IPS DF 6.9 (cell line): ENCODE measurements at places on chromosomes 3 and 15.

DNA sequence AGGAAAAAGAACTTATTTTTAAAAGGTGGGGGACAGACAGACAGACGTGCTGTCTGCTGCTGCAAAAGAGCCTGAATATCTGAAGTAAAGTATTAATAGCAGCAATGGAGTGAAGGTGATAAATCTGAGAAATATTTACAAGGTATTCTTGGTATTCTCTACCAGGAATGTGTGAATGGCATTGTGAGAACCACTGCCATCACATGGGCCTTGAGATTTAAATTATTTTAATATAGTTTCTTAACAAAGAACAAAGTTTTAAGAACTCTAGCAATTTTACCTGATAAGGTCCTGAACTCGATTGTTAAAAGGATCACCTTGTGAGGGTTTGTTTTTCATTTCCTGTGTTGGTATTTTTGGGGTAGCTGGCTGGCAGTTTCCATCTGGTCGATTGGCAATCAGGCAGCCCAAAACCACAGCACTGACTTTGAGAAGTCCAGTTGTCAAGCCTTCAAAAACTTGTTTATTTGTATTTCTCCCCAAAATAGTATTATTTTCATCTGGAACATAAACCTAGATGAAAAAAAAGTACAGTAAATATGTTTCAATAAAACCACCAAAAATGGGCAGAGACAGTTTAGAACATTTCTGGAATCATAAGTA, 97.3 kb downstream of the ISL2 start:
- no peaks in the 10 kb centered on the region for H3K36me3 ChIP-seq
- H3K27ac ChIP-seq = no peak overlapping the region
- H3K27me3 ChIP-seq = no peaks in the 10 kb centered on the region
- H3K4me3 ChIP-seq = no peak overlapping the region
- no peak for DNase-seq

GRCh38 chr15:43105077-43105736, 631 bp downstream of the UBR1 start:
- H3K4me1 ChIP-seq = no peaks in the 10 kb centered on the region
- no peak for DNase-seq
- no peaks in the 10 kb centered on the region; the same call in 1 of the 2 replicates for H3K36me3 ChIP-seq
- no peak overlapping the region for H3K27ac ChIP-seq
- no peaks in the 10 kb centered on the region for H3K27me3 ChIP-seq

GRCh38 chr3:139477710-139478640, 1.7 kb upstream of the RBP2 start:
- no peak overlapping the region for H3K4me3 ChIP-seq
- DNase-seq = no peak
- no peaks in the 10 kb centered on the region for H3K27me3 ChIP-seq
- H3K36me3 ChIP-seq = no peaks in the 10 kb centered on the region

DNA sequence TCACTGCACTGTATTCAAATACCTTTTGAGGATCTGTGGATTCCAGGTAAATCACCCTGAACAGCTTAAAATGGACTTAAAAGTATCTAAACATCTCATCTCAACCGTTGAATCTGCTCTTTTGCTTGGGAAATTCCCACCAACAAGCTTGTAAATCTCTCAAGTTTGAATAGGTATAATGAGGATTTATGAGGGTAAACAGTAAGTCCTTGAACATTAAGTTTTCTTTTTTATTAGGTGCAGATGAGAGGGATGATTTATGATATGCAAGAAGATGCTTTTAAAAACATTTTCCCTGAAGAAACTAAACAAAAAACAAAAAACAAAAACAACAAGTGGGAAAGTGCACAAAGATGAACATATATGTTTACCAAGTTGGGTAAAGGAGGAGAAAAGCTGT, 290.6 kb downstream of the ROBO1 start:
- no peak for DNase-seq
- no peaks in the 10 kb centered on the region; the same call in 1 of the 2 replicates for H3K4me1 ChIP-seq
- H3K36me3 ChIP-seq = no peaks in the 10 kb centered on the region
- H3K27ac ChIP-seq = no peak overlapping the region
- H3K4me3 ChIP-seq = no peak overlapping the region

DNA sequence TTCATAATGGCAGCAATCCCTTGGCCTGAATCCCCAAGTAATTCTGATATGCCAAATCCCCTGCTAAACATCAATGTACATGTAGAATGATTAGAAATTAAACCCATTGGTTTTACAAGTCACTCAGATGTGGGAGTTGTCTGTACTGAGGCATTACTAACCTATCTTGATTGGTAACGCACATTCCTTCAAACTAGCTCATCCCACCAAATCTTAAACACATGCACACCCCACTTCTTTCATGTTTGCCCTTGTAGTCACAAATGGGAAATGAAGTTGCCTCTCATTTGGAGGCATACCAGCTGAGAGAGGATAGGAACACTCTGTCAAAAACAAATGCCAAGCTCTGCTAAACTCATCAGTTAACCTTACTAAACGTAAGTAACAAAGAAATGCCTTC, 29.1 kb upstream of the MAN2C1 start:
- no peaks in the 10 kb centered on the region for H3K27me3 ChIP-seq
- no peaks in the 10 kb centered on the region for H3K4me1 ChIP-seq
- H3K27ac ChIP-seq = no peak overlapping the region
- H3K36me3 ChIP-seq = peaks cover 14% of the 10 kb centered on the region; the same call in 1 of the 2 replicates
- no peak for DNase-seq
- no peak overlapping the region for H3K4me3 ChIP-seq

DNA sequence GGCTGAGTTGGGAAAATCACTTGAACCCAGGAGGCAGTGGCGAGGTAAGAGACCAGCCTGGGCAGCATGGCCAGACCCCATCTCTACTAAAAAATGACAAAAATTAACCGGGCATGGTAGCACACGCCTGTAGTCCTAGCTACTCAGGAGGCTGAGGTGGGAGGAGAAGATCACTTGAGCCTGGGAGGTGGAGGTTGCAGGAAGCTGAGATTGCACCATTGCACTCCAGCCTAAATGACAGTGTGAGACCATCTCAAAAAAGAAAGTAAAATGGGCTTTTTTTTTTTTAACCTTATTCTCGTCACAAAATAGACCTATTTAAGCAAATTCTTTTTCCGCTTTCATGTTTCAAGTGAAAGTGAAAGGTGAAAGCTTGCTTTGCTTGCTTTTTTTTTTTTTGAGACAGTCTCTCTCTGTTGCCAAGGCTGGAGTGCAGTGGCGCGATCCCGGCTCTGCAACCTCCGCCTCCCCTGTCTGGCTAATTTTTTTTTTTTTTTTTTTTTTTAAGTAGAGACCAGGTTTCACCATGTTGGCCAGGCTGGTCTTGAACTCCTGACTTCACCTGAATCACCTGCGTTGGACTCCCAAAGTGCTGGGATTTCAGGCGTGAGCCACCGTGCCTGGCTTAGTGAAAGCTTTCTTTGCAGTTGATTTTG, 3.6 kb downstream of the PDIA3 start:
- no peak overlapping the region for H3K4me3 ChIP-seq
- no peaks in the 10 kb centered on the region for H3K27me3 ChIP-seq
- H3K36me3 ChIP-seq = no peaks in the 10 kb centered on the region; the same call in 1 of the 2 replicates
- no peak for DNase-seq
- no peaks in the 10 kb centered on the region; the same call in 1 of the 2 replicates for H3K4me1 ChIP-seq
- no peak overlapping the region for H3K27ac ChIP-seq

- no peak for DNase-seq
- no peak overlapping the region for H3K27ac ChIP-seq
- H3K4me1 ChIP-seq = no peaks in the 10 kb centered on the region
- H3K36me3 ChIP-seq = no peaks in the 10 kb centered on the region
- H3K4me3 ChIP-seq = no peak overlapping the region
Observed at GRCh38 chr3:3448468-3448867, 269.0 kb upstream of the CRBN start.

GRCh38 chr3:27607370-27607769, 114.8 kb downstream of the EOMES start:
- H3K27ac ChIP-seq = no peak overlapping the region
- H3K27me3 ChIP-seq = no peaks in the 10 kb centered on the region
- no peak overlapping the region for H3K4me3 ChIP-seq
- no peaks in the 10 kb centered on the region for H3K36me3 ChIP-seq
- H3K4me1 ChIP-seq = no peaks in the 10 kb centered on the region
- DNase-seq = no peak

GRCh38 chr15:62546628-62547027, 381.5 kb upstream of the C2CD4B start:
- H3K27me3 ChIP-seq = no peaks in the 10 kb centered on the region
- H3K36me3 ChIP-seq = no peaks in the 10 kb centered on the region
- no peak for DNase-seq
- no peaks in the 10 kb centered on the region for H3K4me1 ChIP-seq
- H3K4me3 ChIP-seq = no peak overlapping the region
- H3K27ac ChIP-seq = no peak overlapping the region

- no peak for DNase-seq
- H3K27ac ChIP-seq = no peak overlapping the region
- H3K4me1 ChIP-seq = peaks cover 2% of the 10 kb centered on the region; the same call in 1 of the 2 replicates
- H3K27me3 ChIP-seq = no peaks in the 10 kb centered on the region
- H3K36me3 ChIP-seq = no peaks in the 10 kb centered on the region
Observed at GRCh38 chr15:78059110-78059839, 18.2 kb downstream of the TBC1D2B start.
